ENCODE measurements at places on chromosomes 7 and 10.

DNA sequence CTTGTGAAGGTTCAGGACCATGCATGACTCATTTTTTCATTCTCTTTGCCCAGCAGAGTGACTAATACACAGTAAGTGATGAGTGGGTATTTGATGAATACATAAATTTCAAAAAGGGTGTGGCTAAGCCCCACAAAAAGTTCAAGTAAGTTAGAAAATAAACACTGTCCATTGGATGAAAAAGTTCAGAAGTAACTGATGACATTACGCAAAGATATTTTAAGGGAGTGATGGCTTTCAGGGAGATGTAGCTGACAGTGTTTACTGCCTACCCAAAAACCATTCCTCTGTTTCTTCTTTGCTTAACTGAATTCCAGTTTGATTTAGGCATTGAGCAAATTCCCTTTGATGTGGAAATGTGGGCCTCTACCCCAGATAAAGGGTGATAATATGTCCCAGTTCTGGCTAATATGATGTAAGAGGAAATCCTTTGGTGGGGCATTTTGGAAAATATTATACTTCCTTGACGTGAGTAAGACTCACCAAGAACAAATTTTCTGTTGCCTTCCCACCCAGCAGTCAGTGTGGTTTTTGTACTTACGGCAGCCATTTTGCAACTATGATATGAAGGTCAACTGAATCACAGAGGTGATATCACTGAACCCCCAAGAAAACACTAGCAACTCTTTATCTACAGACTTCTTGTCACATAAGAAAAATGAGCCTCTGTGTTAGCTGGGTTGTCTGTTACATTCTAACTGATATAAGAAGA, 29.0 kb upstream of the EBLN1 start:
- no peak for DNase-seq

DNA sequence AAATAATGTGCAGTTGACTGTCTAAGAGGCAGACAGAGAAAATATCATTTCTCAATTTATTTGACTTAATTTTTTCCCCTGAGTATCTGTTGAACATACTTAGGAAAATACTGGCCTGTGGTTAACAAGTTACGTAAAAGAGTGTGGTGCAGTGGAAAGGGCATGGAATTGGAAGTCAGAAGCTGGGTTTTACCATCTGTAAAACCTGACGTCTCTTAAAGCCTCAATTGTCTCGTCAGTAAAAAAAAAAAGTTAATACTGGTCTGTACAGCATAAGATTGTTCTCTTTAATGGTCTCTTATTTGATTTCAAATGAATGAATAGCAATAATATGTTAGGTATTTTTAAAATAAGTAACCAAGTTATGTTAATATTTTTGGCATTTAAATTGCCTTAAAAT, 67.8 kb downstream of the PHTF2 start:
- no peak for DNase-seq

DNA sequence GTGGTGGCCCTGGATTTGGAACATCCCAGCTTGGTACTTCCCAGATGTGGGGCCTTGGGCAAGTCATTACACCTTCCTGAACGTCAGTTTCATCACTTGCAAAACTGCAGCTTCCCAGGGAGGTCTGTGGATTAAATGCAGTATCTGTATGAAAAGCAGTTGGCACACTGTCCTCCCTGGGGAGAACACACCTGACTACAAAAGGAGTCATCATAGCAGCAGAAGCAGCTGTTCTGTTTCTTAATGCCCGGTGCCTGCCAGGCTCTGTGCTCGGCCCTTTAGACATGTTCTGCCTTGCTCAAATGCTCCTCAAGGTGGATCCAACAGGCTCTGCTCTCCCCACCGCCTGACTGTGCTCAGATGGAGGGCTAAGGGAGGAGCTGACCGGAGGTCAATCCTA, 31.0 kb downstream of the CDCA7L start:
- no peak for DNase-seq

- no peak for DNase-seq
Observed at GRCh38 chr7:151637781-151638261, 118.1 kb upstream of the RHEB start.

DNA sequence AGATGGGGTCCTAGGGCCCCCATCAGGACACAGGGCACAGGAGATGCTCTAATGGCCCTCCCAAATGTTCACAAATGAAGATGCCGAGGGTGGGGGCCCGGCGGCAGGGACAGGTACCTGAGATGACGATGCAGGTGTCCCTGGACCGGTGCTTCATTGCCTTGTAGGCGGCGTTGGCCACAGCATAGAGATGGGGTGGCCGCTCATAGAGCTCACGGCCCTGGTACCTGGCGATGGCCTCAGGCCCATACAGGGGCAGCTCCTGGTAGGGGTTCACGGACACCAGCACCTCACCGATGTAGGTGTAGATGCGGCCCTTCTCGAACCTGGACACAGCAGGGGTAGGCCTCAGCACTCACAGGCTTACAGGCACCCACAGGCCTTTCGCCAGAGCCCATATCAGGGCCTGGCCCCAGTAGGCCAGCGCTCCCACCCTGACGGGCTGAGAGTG, 2.0 kb downstream of the MYO1G start:
- no peak for DNase-seq

DNA sequence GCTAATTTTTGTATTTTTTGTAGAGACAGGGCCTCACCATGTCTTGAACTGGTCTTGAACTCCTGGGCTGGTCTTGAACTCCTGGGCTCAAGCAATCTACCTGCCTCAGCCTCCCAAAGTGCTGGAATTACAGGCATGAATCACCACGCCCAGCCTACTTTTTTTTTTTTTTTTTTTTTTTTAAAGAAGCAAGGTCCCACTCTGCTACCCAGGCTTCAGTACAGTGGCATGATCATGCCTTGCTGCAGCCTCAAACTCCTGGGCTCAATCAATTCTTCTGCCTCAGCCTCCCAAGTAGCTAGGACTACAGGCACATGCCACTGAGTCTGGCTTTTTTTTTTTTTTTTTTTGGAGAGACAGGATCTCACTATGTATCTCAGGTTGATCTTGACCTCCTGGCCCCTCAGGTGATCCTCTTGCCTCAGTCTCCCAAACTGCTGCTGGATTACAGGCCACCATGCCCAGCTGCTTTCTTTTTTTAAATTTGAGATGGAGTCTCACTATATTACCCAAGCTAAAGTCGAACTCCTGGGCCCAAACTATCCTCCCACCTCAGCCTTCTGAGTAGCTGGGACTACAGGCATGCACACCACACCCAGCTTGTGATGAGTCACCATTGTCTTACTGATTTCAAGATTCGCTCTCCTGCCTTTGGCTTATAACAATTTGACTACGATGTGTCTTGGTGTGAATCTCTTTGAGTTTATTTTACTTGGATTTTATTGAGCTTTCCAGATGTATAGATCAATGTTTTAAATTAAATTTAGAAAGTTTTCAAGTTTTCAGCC, 9.0 kb downstream of the RPEL1 start:
- no peak for DNase-seq

- no peak for DNase-seq
Observed at GRCh38 chr7:16315280-16315679, 106.1 kb downstream of the CRPPA start.

DNA sequence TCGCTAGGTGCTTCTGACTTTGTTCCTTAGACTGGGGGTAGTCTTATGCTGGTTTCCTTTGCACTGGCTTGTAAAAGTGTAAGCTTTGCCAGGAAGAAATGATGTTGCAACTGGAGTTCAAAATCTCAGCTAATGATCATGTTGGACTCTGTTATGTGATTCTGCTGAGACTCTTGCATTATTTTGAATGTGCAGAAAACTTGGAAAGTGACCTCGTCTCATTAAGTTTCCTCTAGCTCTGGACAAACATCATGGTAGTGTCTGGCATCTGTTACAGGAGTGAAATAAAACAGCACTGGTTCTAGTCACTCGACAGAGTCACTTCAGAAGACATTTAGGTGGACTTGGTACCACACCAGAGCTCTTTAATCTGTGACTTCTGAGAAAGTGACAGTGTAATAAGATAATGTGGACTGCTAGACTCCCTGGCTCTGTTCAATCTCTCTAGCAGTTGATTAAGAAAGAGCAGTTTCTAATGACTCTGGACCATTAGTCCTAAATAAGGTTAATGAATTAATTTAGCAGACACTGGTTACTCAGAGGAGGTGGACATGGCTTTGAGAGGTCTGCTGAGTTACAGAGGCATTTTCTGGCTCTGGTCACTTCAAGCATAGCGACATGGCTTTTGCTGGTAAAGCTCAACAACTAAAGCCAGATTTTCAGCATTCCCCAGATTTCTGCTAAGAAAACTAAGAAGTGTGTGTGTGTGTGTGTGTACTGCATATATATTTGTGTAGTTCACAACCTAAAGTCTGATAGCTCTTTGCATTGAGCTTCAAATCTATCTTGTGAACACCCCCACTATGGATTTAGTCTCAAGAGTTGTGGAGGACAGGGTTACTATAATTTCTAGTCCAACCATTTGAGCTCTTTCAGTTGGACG, 2.0 kb downstream of the NRP1 start:
- DNase-seq, result no peak

DNA sequence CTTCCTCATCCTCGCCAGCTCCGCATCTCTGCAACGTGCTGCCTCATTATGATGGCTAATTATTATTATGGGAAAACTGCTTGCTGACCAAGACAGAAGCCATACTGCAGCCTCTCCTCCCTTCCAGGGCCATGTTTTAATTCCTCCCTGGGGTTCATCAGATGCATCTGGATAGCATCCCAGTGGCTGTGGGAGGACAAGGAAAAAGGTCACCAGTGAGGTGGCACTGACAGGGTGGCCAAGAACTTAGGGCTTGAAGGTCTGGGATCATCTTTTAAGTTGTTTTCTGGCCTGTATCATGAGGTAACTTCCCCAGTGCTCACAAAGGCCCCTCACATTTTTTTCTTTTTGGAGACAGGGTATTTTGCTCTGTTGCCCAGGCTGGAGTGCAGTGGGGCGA, 39.6 kb downstream of the KCNH2 start:
- DNase-seq, result no peak

- DNase-seq, result no peak
Observed at GRCh38 chr10:89278034-89278535, 23.8 kb upstream of the IFIT2 start.

DNA sequence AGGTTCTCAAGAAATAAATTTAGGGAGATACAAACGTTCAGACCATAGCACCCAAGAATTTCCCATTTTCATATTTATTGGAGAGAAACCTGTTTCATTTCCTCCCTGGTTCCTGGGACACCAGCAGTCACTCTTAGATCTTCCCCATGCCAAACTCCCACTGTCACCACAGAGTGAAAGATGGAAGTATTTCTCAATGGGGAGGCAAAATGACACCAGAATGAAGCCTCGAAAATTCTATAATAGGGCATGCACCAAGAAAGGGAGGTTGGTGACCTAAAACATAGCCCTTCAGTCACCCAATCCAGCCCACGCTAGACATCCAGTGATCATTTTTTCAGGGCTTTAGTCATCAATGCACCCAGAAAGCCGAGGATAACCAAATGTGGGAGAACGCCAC, 148.1 kb upstream of the PLXDC2 start:
- DNase-seq, result no peak

GRCh38 chr10:98414578-98414931, 427 bp downstream of the PYROXD2 start:
- no peak for DNase-seq

DNA sequence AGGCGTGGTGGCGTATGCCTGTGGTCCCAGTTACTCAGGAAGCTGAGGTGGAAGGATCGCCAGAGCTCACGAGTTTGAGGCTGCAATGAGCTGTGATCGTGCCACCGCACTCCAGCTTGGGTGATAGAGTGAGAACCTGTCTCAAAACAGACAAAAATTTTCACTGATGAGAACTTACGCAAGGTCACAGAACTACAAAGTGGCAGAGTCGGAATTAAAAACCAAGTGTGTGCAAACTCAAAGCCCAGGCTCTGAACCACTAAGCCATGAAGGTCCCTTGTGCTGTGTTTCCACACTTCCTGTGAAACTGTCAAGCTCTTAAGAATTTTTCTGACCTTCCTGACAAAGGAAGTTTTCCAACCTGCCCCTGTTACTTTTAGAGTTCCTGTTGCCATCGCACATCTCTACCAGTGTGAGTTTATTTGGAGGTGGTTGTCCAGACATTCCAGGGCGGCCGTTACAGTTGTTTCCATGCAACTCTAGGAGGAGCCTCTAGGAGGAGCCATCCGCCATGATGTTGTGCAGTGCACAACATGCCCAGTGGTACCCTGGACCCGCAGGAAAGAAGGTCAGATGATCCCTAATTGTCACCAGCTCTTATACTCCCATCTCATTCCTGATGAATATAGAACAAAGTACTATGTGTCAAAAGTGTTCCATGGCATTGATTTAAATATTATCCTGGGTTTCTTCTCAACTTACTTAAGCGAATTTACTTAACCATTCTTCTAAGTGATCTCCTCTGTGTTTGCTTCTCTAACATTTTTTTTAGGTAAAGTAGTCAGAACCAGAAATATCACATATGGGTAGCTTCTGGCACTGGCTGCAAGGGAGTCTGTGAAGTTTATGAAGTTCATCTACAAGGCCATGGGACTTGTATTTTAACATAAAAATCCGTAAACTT, 49.0 kb upstream of the LYZL1 start:
- no peak for DNase-seq

GRCh38 chr10:74081192-74081803, 69.3 kb downstream of the AP3M1 start:
- DNase-seq, result no peak

DNA sequence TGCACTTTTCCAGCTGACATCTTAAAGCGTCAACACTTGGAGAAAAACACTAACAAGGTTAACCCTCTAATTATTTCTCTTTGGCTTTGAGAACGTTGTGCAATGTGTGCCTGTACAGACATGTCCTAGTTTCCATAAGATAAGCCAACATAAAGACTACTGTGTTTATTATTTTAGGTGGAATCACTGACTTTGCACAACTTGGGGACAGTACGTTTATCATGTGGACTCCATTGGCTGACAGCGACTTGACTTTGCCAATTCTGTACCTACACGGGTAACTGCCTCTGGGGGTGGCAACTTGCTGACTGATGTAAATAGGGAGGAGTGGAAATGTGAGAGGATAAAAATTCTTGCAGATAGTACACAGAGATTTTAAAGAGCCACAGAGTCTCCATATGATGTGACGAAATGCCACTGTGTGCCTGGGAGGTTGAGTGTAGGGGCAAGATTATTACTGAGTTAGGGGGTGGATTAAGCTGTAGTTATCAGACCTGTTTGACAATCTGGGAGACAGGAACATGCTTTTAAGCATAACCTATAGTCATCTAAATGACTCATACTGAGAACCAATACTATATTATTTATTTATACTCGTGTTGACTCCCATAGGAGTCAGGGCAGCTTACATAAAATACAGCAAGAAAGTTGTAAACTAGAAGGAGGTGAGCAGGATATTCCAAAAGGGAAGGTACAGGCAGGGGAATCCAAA, 21.0 kb downstream of the SLC13A4 start:
- no peak for DNase-seq

- no peak for DNase-seq
Observed at GRCh38 chr10:119237722-119238436, 30.5 kb downstream of the GRK5 start.

GRCh38 chr10:100710151-100710871, 35.1 kb upstream of the PAX2 start:
- no peak for DNase-seq

GRCh38 chr10:83301732-83302131, 837.6 kb upstream of the GHITM start:
- no peak for DNase-seq

GRCh38 chr7:127233630-127234029, 19.1 kb downstream of the GRM8 start:
- DNase-seq, result no peak

GRCh38 chr10:113199459-113199858, 249.4 kb downstream of the TCF7L2 start:
- no peak for DNase-seq

GRCh38 chr10:58269782-58270290, 874 bp downstream of the CISD1 start:
- DNase-seq, result no peak

GRCh38 chr7:84948634-84949033, 238.2 kb downstream of the SEMA3D start:
- no peak for DNase-seq

- DNase-seq, result no peak
Observed at GRCh38 chr10:119652361-119652730, 1.2 kb downstream of the BAG3 start.
